ENCODE measurements at places on chromosomes 5 and 9.

- DNase-seq, result no peak
Observed at GRCh38 chr9:108081112-108081511, 591.5 kb upstream of the KLF4 start.

DNA sequence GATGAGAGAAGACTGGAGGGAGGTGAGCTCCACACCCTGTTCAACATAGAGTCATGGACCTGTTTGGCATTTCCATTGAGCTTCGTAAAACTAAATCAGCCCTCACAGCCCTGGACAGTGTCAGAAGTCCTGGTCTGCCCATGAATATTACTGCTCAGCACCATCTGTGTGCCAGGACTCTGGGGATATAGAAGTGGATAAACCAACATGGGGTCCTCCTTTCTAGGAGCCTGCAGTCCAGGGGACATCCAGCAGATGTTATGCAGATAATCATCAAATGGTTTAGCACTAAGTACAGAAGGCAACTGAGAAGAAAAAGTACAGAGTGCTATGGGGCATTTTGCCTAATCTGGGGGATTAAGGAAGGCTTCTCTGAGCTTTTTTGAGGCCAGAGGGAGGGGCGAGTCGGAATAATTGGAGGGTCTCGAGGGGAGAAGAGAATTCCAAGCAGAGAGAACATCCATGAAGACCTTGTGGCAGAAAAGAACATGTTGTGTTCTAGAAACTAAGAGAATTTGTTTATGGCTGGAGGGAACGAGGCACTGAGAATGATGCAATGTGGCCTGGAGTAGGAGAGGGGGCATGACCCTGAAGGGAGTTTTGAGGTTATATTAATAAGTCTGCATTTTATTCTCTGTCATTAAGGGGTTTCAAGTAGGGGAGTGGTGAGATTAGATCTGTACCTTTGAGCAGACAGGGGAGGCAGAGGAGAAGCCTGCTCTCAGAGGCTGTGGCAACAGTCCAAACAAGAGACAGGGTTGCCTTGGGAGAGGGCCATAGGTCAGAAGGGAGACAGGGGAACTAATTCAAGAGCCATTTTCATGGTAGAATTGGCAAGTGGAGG is 63.5 kb upstream of the SLC2A8 start:
- no peak for DNase-seq

DNA sequence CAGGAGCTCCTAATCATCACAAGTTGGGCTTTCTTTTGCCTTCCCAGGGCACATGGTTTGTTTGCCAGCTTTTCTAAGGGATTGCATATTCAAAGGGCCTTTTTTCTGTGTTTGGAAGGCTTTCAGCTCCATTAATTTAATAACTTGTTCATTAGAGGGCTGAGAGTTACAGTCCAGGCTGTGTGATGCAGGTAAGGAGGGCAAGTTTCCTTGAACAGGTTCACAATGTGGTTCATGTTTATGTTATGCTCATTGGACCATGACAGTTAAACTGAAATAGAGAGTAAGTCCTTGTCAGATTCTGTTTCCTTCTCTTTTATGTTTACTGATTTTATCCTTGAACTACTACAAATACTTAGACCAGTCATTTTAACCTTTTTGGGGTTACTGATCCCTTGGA is 174.4 kb downstream of the MARCHF11 start:
- DNase-seq, result no peak

DNA sequence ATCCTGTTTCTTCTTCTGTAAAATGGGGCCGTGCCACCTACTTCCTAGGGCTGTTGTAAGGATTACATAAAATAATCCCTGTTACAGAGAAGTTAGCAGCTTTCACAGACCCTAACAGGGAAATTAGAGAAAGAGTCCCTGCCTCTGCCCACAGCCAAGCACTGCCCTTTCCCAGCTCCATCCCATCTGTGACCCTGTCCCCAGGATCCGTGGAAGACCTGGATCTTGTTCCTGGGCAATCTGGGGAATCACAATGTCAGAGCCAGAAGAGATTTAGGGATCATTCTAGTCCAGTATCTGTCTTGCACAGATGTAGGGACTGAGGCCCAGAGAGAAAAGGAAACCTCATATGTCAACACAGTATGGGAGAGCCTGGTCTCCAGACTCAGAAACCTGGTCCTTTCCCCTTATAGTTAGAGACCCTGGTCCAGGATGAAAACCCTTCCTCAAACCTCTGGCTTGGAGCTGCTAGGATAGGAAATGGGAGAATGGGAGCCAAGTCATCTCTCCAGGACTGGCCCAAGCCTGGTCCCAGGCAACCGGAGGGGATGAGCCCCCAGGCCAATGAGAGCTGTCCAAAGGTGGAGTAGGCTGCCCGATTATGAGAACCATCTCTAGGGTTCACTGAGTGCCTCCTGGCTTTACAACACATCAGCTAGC is 12.5 kb downstream of the LHX6 start:
- no peak for DNase-seq

DNA sequence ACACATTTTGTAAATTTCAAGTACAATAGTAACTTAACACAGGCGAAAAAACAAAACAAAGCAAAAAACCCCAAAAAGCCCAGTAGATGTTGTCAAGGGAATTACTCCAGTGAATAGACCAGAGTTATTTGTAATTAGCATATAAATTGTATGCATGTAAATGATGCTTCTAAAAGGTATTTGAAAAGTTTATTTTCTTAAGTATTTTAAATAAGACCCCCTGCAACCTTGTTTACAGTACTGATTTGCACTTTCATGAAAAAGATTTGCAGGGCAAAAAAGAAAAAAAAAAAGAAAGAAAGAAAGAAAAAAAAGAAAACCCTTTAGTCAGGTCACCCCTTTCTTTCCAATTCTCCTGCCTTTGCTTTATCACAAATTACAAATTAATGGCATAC is 372.3 kb upstream of the IRX2 start:
- DNase-seq, result no peak

DNA sequence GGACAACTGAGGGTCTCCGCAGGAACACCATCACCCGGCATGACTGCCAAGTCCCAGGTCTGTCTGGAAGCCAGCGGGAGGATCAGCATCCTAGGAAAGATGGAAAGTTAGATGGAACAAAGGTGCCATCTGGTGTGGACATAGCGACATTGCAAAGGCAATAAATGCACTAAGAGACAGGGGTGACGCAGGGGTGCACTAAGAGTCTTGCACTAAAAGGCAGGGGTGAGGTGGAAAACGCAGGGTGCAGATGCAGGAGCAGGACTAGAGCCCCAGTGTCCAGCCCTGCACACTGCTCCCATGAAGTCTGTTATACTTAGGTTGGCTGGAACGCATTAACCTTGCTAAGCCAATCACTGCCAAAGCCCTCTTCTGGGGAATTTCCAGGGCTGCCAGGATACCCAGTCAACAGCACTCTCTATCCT is 15.5 kb downstream of the ATOX1 start:
- peak; percentile 58 for DNase-seq

GRCh38 chr9:91900055-91900796 is 49.8 kb downstream of the ROR2 start:
- no peak for DNase-seq

DNA sequence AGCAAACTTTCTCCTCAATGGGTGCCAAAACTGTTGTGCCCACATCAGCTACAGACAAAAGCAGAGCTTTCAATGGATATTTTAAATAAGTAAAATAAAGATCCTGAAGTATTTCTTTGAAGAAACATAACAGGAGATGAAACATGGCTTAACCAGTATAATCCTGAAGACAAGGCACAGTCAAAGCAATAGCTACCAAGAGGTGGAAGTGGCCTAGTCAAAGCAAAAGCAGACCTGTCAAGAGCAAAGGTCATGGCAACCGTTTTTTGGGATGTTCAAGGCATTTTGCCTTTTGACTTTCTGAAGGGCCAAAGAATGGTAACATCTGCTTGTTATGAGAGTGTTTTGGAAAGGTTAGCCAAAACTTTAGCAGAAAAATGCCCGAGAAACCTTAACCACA is 77.9 kb downstream of the ANXA1 start:
- DNase-seq, result no peak

DNA sequence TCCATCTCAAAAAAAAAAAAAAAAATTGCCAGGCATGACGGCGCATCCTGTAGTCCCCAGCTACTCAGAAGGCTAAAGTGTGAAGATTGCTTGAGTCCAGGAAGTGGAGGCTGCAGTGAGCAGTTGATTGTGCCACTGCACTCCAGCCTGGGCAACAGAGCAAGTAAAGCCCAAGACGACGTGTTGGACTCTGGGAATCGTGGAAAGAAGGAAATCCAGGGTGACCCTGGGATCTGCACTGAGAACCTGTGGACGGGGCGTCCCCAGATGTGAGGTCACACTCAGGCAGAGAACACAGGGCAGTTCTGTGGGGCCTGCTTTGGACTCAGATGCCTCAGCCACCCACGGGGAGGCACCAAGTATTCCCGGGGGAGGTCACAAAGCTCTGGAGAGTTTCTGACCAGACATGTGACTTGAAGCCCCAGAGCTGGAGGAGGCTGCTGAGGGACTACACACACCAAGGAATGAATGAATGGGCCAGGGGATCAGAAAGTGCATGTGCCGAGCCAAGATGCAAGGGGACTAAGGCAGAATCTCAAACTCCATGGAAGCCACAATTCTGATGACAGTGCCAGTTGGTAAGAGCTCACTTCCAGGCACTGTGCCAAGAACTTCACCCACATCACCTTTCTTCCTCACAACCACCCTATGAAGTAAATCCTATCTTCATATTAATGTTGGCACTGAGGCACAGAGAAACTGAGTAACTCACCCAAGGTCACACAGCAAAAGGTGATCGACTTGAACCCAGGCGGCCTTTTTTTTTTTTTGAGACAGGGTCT is 12.9 kb downstream of the DYNC2I2 start:
- DNase-seq, result no peak

DNA sequence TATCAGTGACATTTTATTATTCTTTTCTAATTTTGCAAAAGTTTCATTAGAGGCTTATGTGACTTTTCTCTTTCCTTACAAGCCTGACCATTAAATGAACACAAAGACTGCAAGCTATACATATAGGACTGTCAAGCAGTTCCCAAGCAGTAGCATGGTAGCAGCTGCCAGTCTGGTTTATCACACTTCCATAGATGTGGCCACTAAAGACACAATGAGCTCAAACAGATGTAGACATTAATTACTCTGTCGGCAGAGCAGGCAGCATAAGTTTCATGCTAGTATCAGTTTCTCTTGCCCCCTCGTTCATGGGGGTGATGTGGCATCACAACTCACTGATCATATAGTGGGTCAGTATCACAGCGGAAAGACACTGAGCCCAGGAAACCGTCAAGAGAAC is 89.5 kb downstream of the CDH10 start:
- DNase-seq, result no peak

GRCh38 chr5:43232943-43233833 is 41.2 kb downstream of the NIM1K start:
- no peak for DNase-seq
